ENCODE measurements at places on chromosomes 3 and 15.

GRCh38 chr3:128617557-128618397 is 32.8 kb downstream of the RPN1 start:
- peak; percentile 100 for DNase-seq

GRCh38 chr3:131608296-131608695 is 105.5 kb upstream of the MRPL3 start:
- no peak for DNase-seq

GRCh38 chr3:12954891-12955650 is 113.7 kb upstream of the RPL32 start:
- DNase-seq: peak; percentile 68

DNA sequence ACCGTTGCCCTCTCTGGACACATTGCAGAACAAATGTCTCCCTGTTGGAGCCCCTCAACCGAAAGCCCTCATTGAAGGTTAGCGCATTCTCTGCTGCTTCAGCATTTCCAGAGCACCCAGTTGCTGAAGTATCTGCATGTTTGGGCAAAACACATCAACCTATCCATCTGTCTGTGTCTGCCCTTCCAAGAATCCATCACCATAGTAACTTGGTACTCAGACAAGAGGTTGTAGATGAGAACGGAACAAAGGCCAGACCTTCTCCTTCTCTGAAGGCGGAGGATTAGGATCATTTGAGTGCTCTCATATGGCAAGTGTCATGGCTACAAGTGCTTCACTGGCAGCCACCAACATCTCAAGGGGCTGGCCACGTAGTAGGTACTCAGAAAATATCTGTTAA is 23.1 kb upstream of the RHO start:
- no peak for DNase-seq

- no peak for DNase-seq
These were observed 92.8 kb downstream of the TBL1XR1 start for GRCh38 chr3:177104299-177104992.

- no peak for DNase-seq
These were observed 57.2 kb upstream of the ZBTB38 start for GRCh38 chr3:141311170-141311495.

- no peak for DNase-seq
These were observed 12.8 kb downstream of the HEMK1 start for GRCh38 chr3:50582083-50582482.

- DNase-seq: no peak
These were observed 17.3 kb downstream of the GJD2 start for GRCh38 chr15:34737477-34737876.

GRCh38 chr15:59550530-59550929 is 61.1 kb upstream of the GCNT3 start:
- no peak for DNase-seq

GRCh38 chr3:14285548-14285925 is 106.9 kb downstream of the LSM3 start:
- no peak for DNase-seq

DNA sequence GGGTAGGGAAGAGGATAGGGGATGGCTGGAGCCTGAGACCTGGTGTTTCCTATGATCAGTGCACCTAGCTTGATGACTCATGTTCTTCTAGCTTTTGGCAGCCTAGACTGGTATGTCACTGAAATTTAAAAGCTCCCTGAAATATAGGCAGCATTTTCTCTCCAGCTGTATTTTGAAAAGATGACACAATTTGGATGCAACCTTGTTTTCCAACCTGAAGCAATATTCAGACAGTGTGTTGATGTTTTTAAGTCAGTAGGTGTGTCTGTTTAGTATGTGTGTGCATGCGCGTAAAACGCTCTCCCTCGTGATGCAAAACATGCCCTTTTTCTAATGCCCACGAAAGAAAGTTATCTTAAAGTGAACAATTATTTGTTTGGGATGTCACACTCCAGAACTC is 58.5 kb downstream of the RPL22L1 start:
- no peak for DNase-seq

- no peak for DNase-seq
These were observed 2.0 kb upstream of the PIGZ start for GRCh38 chr3:196970547-196971093.
